ENCODE measurements at places on chromosomes 16 and 17. TPM values are rescaled to one million over a fixed set of nuclear protein-coding genes. Genes with fewer than 3 reads are reported as not detected.

Gene SYCE1L
- not detected for total RNA-seq

Gene KRTAP4-1
- total RNA-seq: not detected

Gene VAT1L
- 27.1 TPM for total RNA-seq

Gene SLC9A5
- total RNA-seq: 1.8 TPM

Gene CCL1
- not detected for total RNA-seq

Gene DCUN1D3
- 28.0 TPM for total RNA-seq

Gene FNDC8
- total RNA-seq: not detected

GRCh38 chr17:55680686-55681341 is 41.9 kb downstream of the TMEM100 start:
- no peaks in the 10 kb centered on the region for H3K4me1 ChIP-seq
- H3K27me3 ChIP-seq: no peaks in the 10 kb centered on the region
- H3K36me3 ChIP-seq: no peaks in the 10 kb centered on the region
- DNase-seq: no peak
- no peak overlapping the region for H3K27ac ChIP-seq

DNA sequence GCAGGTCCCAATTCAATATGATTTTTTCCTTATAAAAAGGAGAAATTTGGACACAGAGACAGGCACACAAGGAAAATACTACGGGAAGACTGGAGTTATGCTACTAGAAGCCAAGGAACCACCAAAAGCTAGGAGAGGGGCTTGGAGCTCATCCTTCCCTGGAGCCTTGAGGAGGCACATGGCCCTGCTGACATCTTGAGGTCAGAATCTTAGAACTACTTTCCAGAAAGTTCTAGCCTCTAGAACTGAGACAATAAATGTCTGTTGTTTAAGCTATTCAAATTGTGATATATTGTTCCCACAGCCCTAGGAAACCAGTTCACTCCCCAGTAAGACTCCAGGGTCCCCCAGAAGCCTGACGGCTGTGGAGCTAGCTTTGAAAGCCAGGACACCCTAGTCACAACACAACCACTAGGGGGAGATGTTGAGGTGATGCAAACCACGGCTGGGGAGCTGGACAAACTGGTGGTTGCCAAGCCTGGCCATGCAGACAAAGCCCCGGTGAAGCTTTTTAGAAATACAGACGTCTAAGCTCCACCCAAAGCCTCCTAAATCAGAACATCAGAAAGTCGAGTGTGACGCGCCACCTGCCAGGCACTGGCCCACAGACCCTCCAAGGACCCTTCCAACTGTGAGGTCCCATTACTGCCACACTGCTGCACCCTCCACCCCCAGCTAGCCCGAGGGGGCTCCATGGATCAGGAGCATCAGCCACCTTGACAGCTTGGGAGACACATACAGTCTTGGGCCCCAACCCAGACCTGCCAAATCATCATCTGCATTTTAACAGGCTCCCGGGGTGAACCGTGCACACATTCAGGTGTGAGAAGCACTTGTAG is 106.4 kb downstream of the SLC39A11 start:
- no peaks in the 10 kb centered on the region for H3K27me3 ChIP-seq
- no peak overlapping the region for H3K27ac ChIP-seq
- H3K4me1 ChIP-seq: peaks cover 6% of the 10 kb centered on the region
- no peaks in the 10 kb centered on the region for H3K36me3 ChIP-seq
- H3K4me3 ChIP-seq: no peak overlapping the region

DNA sequence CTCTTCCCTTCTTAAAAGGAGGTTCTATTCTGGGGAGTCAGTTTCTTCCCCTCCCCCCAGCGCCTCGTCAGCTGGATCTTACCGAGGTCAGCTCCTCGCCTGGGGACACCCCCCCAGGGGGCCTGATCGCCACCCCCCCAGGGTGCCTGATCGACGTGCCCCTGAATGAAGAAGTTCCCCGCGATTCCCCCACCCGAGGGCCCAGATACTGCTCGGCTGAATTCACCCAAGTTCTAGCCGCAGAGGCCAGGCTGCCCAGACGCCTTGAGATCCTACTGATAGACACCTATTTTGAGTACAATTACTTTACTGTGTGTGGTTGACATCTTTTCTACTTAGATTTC is 1.4 kb downstream of the RAB11FIP3 start:
- H3K36me3 ChIP-seq: no peaks in the 10 kb centered on the region
- no peaks in the 10 kb centered on the region for H3K27me3 ChIP-seq
- H3K4me3 ChIP-seq: peak overlapping the region; percentile 86
- H3K4me1 ChIP-seq: peaks cover 14% of the 10 kb centered on the region
- H3K27ac ChIP-seq: no peak overlapping the region

DNA sequence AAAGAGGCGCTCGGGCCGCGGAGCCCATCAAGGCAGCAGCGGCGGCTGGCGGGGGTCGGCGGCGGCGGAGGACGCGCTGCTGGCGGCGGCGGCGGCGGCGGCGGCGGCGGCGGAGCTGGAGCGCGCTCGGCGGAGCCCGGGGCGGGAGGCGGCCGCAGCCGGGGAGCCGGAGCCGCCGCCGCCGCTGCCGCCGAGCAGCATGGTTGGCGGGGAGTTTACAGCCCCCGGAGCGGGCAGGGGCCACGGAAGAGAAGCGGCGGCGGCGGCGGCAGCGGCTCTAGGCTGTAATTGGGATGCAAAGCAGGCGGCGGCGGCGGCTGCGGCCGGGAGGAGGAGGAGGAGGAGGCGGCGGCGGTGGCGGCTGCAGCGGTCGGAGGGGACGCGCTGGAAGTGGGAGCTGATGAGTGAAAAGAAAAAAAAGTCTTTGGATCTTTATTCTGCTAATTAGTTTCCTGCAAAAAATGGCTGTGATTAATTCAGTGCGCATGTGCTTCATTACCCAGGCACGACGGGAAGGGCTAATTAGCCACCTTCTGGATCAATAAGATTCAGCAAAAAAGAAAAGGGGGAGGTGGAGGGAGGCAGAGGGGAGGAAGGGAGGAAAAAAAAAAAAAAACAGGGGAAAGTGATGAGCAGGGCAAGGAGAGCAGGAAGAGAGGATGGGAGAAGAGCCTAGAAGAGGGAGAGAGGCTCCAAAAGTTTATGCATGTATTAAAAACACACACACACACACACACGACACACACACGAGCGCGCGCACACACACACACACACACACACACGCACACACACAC is 10.9 kb upstream of the ZFHX3 start:
- no peak for DNase-seq
- H3K4me3 ChIP-seq: peak overlapping the region; percentile 89
- no peaks in the 10 kb centered on the region for H3K36me3 ChIP-seq
- H3K4me1 ChIP-seq: peaks cover 20% of the 10 kb centered on the region

GRCh38 chr16:13873835-13874438 is 46.0 kb upstream of the ERCC4 start:
- H3K36me3 ChIP-seq: no peaks in the 10 kb centered on the region
- no peak for DNase-seq
- H3K27ac ChIP-seq: no peak overlapping the region
- no peaks in the 10 kb centered on the region for H3K27me3 ChIP-seq

DNA sequence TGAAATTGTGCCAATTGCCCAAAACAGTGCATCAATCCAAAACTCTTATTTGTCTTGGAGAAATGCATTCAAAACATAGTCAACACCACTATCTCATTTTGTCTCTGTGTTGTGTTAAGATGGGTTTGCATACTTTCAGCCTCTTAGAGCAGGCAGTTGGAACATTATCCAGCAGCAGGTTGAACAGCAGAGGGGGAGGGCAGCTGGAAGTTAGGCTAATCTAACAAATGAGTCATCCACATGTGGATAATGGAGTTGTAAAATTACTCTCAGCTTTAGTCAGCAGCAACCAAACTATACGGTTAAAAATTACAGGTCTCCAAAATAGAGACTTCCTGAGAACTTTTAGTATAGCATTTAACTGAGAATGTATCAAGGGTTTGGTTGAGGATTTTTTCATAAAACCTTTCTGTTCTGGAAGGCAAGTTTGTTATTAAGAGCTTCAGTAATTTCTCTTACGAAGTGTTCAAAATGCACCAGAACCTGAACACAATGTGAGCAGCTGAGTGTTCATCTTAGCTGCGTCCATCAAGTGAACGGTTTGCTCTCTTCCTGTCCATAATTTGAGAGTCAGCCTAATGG is 46.3 kb downstream of the PRKCA start:
- no peak overlapping the region for H3K27ac ChIP-seq
- H3K27me3 ChIP-seq: no peaks in the 10 kb centered on the region
- no peak overlapping the region for H3K4me3 ChIP-seq
- H3K36me3 ChIP-seq: no peaks in the 10 kb centered on the region
- DNase-seq: no peak

- H3K27ac ChIP-seq: no peak overlapping the region
- H3K4me1 ChIP-seq: no peaks in the 10 kb centered on the region
- no peak for DNase-seq
- no peak overlapping the region for H3K4me3 ChIP-seq
Observed at GRCh38 chr17:66032082-66032712, 159.7 kb downstream of the CEP112 start.

Measured in thoracic aorta (tissue), 2 donors.